ENCODE measurements at places on chromosomes 12 and 14.
A peak's percentile ranks its signal among the peaks of the same experiment; 100 is the strongest.

DNA sequence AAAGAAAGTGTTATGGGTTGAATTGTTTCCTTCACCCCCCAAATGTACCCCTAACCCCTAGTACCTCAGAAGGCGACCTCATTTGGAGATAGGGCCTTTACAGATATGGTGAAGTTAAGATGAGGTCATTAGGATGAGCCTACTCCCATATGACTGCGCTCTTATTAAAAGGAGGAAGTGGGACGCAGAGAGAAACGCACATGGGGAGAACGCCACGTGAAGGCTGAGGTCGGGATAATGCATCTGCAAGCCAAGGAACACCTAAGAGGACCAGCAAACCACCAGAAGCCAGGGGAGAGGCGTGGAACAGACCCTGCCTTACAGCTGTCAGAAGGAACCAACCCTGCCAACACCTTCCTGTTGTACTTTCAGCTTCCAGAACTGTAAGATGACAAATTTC, 1.7 kb upstream of the NRIP2 start:
- no peaks in the 10 kb centered on the region for H3K27me3 ChIP-seq
- no peaks in the 10 kb centered on the region for H3K4me1 ChIP-seq
- H3K27ac ChIP-seq: no peak overlapping the region
- H3K36me3 ChIP-seq: peaks cover 14% of the 10 kb centered on the region
- no peak for DNase-seq
- H3K4me3 ChIP-seq: no peak overlapping the region

GRCh38 chr12:22684140-22685118, 59.5 kb downstream of the ETNK1 start:
- H3K4me1 ChIP-seq: no peaks in the 10 kb centered on the region
- H3K36me3 ChIP-seq: peaks cover 29% of the 10 kb centered on the region
- no peak overlapping the region for H3K4me3 ChIP-seq
- DNase-seq: peak; percentile 62
- H3K27me3 ChIP-seq: no peaks in the 10 kb centered on the region
- H3K27ac ChIP-seq: no peak overlapping the region

DNA sequence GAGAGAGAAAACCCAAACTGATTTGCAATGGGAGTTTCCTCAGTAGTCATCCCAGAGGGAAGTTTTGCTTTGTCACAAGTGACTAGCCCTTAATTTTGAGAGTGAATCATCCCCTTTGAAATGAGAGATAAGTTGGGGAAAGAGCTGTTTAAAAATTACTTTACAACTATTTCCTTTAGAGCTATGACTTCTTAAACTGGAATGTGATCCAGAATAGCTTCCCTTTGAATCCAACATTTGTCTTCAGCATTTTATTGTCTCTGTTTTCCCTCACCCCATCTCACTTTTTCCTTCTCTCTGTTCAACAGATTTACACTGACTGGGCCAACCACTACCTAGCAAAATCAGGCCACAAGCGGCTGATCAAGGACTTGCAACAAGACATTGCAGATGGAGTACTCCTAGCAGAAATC, 109.3 kb downstream of the NAV3 start:
- no peaks in the 10 kb centered on the region for H3K4me1 ChIP-seq
- no peak overlapping the region for H3K4me3 ChIP-seq
- H3K27me3 ChIP-seq: no peaks in the 10 kb centered on the region
- no peak overlapping the region for H3K27ac ChIP-seq
- no peak for DNase-seq

DNA sequence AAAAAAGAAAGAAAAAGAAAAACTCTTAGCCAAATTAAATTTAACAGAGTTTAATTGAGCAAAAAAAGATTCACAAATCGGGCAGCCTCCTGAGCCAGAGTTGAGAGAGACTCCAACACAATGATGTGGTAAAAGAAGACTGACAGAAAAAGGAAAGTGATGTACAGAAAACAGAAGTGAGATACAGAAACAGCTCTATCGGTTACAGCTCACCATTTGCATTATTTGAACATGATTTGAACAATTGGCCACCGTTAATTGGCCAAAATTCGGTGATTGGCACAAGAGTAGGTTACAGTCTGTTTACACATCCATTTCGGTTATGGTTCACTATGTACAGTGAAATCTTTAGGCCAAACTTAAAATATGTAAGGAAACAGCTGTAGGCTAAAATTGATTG, 117.7 kb downstream of the SPTSSA start:
- no peak for DNase-seq

GRCh38 chr12:45051572-45052125, 750 bp upstream of the DBX2 start:
- H3K4me1 ChIP-seq: no peaks in the 10 kb centered on the region
- DNase-seq: no peak
- H3K27me3 ChIP-seq: peaks cover 16% of the 10 kb centered on the region
- H3K36me3 ChIP-seq: no peaks in the 10 kb centered on the region

GRCh38 chr12:110606253-110606611, 7.7 kb upstream of the TCTN1 start:
- no peak overlapping the region for H3K27ac ChIP-seq
- H3K4me1 ChIP-seq: peaks cover 4% of the 10 kb centered on the region

- no peak overlapping the region for H3K27ac ChIP-seq
- peaks cover 2% of the 10 kb centered on the region for H3K27me3 ChIP-seq
- H3K36me3 ChIP-seq: no peaks in the 10 kb centered on the region
- H3K4me1 ChIP-seq: no peaks in the 10 kb centered on the region
- no peak overlapping the region for H3K4me3 ChIP-seq
Measured at GRCh38 chr12:62846491-62846890, 88.5 kb downstream of the PPM1H start.

- DNase-seq: no peak
- H3K4me1 ChIP-seq: no peaks in the 10 kb centered on the region
- H3K4me3 ChIP-seq: no peak overlapping the region
- peaks cover 5% of the 10 kb centered on the region for H3K27me3 ChIP-seq
- H3K36me3 ChIP-seq: no peaks in the 10 kb centered on the region
Measured at GRCh38 chr14:61965030-61965745, 203.0 kb downstream of the SNAPC1 start.
